CD4-positive, alpha-beta T cell treated with Interleukin-6 at 100 ng/mL for 8 hours (primary cell): ENCODE measurements at places on chromosomes 16 and 17.

DNA sequence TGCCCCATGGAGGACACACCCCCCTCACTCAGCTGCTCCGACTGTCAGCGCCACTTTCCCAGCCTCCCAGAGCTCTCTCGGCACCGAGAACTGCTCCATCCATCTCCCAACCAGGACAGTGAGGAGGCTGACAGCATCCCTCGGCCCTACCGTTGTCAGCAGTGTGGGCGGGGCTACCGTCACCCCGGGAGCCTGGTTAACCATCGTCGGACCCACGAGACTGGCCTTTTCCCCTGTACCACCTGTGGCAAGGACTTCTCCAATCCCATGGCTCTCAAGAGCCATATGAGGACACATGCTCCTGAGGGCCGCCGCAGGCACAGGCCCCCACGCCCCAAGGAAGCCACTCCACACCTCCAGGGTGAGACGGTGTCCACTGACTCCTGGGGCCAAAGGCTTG, 2.1 kb downstream of the ZNF646 start:
- DNase-seq: no peak

DNA sequence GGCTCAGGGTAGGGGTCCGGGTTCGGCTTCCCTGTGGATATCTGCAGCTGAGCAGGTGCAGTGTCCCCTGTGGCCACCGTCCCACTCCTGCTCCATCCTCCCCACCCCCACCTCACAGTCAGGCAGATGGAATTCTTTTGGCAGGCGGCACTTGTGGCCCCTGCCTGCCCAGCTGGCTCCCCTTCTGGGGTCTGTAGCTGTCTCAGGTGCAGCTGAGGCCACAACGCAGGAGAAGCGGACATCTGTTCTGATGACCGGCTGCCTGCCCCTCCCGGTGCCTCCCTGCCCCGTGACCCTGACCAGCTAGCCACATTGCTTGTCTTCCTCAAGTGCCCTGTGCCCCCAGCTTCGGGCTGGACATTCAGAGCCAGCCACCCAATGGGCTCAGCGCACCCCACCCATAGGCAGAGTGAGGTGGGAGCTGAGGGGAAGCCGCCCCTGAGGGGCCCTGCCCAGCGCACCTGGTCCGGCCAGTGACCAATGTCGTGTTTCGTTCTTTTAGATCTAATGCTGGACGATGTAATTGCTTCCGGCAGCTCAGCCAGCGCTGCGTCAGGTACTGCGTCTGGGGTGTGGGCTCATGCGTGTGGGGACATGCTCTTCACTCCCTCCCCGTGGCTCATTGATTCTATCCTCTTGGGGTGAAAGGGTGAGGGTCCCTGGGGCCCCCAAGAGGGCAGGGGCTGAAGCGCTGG, 25.2 kb upstream of the ABCC3 start:
- DNase-seq: no peak

DNA sequence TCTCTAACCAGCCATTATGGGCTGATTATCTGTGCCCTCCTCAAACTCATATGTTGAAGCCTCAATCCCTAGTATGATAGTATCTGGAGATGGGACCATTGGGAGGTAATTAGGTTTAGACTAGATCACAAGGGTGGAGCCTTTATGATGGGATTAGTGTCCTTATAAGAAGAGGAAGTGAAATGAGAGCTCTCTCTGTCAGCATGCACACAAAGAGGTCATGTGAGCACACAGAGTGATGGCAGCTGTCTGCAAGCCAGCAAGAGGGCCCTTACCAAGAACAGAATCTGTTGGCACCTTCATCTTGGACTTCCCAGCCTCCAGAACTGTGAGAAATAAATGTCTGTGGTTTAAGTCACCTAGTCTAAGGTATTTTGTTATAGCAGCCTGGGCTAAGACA, 101.9 kb downstream of the PCTP start:
- DNase-seq: no peak

GRCh38 chr16:11175106-11175786, 80.8 kb downstream of the SOCS1 start:
- DNase-seq: no peak

DNA sequence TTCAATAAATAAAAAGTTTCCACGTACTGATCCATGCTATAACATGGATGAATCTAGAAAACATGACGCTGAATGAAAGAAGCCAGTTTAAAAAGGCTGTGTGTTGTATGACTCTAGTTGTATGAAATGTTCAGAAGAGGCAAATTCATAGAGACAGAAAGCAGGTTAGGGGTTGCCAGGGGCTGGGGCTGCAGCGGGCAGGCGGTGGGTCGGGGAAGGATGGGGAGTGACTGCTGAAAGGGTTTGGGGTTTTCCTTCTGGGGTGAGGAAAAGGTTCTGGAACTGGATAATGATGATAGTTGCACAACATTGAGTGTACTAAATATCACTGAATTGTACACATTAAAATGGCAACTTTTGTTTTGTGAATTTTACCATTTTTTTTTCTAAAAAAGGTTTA, 36.3 kb downstream of the NOL11 start:
- DNase-seq: no peak

GRCh38 chr16:57616241-57616640, 12.2 kb upstream of the ADGRG1 start:
- no peak for DNase-seq

DNA sequence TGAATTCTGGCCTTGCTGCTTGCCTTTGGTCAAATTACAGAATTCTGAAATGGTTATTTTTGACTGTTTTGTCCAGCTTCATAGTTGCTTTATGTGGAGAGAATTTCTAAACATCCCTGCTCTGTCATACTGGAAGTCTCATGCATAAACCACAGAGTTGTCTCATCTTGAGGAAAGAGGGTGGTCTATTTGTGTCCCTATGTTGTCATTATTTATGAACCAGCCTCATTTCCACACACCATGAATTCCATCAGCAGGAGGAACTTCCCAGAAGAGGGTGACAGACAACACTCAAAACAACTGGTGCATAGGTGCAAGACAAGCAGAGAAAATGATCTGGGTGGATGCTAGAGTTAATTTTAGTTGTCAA, 525.8 kb upstream of the GOT2 start:
- DNase-seq: no peak

DNA sequence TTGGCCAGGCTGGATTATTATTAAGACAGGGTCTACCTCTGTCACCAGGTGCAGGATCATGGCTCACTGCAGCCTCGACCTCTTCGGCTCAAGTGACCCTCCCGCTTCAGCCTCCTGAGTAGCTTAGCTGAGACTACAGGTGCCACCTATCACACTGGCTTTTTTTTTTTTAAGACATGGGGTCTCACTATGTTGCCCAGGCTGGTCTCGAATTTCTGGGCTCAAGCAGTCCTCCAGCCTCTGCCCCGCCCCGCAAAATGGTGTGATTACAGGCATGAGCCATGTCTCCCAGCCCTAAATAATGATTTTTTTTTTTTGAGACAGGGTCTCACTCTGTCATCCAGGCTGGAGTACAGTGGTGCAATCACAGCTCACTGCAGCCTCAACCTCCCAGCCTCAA, 5.8 kb downstream of the OVCA2 start:
- no peak for DNase-seq

DNA sequence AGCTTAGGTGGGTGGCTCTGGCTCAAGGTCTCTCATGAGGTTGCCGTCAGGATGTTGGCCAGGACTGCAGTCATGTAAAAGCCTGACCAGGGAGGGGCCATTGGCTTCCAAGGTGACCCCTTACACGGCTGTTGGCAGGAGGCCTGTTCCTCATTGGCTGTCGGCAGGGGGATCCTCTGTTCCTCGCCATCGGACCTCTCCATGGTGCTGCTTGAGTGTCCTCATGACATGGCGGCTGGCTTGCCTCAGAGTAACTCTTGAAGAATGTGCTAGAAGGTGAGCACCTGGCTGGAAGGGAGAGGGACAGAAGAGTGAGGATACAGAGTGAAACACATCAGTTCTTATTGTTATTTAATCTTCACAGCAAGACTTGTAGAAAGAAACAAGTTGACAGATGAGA, 4.7 kb upstream of the RPRML start:
- no peak for DNase-seq

GRCh38 chr16:11835891-11836649, 15.3 kb downstream of the RSL1D1 start:
- DNase-seq: no peak

- DNase-seq: no peak
Observed at GRCh38 chr17:2940352-2940751, 123.1 kb downstream of the OR1D5 start.

- no peak for DNase-seq
Observed at GRCh38 chr17:72388765-72389473, 268.1 kb downstream of the SOX9 start.

- DNase-seq: no peak
Observed at GRCh38 chr16:85969159-85969558, 70.2 kb downstream of the IRF8 start.
